ENCODE measurements at places on chromosomes 1 and 21.

DNA sequence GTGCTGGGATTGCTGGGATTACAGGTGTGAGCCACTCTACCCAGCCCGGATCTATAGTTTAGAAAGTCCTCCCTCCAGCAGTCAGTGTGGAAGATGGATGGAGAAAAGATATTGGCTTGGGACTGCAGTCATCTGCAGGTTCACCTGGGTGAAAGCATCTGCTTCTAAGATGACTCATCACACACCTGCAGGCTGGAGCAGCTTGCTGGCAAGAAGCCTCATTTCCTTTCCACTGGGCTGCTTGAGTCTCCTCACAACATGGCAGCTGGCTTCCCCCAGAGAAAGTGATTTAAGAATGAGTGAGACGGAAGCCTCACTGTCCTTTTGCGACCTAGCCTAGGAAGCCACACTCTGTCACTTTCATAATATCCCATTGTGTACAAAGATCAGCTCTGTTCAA is 50.0 kb downstream of the FOXO6 start:
- no peak for DNase-seq

GRCh38 chr1:39434797-39435395 is 56.5 kb upstream of the BMP8A start:
- DNase-seq = no peak

DNA sequence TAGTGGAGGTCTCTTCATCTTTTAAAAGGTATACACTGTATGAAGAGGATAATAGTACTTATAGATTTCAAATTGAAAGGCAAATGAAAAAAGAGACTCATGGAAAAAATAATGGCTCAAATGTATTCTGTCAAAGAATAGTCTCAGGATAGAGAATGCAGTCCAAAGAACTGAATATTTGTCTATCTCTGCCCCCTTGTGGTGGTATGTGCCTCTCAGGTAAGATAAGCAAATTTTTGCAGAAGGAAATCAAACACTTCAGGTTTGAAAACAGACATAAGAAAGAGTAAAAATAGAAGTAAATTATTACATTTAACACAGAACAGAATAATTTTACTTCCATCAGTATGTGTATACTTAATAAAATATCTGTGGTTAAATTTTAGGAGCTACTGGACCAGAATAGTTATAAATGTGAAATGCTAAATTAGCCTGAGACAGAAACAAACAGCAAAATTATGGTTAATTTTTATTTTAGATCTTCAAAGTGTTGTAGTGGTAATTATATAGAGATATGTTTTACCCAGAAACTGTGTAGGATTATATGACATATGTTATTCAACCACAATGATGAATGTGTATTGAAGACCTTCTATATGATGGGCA is 164.4 kb upstream of the PALMD start:
- no peak for DNase-seq

- no peak for DNase-seq
Observed at GRCh38 chr1:219581344-219581743, 31.6 kb downstream of the ZC3H11B start.

- no peak for DNase-seq
Observed at GRCh38 chr1:41240781-41241353, 1.2 kb downstream of the SCMH1 start.

GRCh38 chr1:160204526-160205241 is 500 bp upstream of the PEA15 start:
- no peak for DNase-seq

- no peak for DNase-seq
Observed at GRCh38 chr1:52523376-52523775, 29.5 kb downstream of the TUT4 start.
